Activated T-cell treated with anti-CD3 and anti-CD28 coated beads, Interleukin-2, amount 50 U/mL, for 24 hours (primary cell): ENCODE measurements at places on chromosomes 4 and X.

DNA sequence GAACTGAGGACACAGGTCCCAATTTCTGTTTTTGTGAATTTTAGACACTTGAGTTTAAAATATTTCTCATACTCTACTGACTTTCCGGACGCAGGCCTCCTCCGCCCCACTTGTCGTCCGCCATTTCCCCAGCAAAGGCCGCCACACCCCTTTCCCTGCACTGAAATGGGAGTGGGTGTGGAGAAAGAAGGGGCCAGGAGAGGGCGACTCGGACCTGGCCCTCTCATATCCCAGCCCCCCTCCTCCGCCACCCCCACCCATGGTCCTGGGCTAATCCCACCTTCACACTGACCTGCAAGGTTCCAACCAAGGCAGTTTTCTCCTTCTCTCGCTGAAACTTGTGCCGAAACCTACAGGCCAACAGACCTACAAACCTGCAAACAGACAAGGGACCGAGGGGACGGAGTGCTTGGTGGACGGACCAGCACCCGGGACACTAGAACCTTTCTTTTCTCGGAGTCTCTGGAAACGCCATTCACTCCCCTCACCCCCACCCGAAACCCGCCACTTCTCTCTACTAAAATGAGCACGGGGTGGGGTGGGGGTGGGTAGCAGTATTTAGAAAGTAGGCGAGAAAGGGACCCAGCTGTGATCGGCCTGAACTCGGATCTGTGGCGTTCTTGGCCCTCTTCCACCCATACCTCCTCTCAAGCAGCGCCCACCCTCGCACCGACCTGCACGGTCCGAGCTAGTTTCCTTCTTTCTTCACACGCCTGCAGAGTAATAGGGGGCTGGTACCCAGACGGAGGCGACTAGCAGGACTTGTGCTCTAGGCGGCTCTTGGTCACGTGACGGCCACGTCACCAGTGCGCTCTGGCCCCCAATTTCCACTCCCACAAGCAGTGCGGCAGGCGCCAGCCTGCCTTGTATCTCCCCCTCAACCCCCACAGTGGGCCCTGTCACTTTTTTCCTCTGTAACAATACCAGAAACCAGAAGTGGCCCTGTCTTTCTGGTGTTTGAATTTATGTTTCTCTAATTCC, at the start of gene ARMCX6:
ARMCX6 (minus strand) TSS at position 790 of the 981 bp plus-strand sequence. CDS start 1,380 bp downstream, outside the sequence.
- peak; percentile 77 for DNase-seq

DNA sequence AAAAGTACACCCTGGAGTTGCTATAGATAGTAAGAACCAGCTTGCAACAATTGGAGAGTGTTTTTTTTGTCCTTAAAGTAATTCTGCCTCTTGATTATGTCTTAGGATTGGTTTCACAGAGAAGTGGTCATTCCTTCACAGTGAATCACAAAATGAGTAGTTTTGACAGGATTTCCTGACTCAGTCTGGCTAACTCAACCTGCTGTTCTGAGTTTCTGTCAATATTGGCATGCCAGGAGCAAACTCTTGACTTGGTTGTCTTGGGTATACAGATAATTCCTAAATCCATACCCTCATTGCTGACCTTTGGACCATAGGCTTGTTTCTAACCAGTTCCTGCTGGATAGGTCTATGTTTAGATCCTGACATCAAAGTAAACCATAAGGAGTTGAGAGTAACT, 9.4 kb downstream of the FHIP1A start:
- no peak for DNase-seq

- no peak for DNase-seq
Observed at GRCh38 chr4:58261526-58261925, 1151.3 kb upstream of the IGFBP7 start.

DNA sequence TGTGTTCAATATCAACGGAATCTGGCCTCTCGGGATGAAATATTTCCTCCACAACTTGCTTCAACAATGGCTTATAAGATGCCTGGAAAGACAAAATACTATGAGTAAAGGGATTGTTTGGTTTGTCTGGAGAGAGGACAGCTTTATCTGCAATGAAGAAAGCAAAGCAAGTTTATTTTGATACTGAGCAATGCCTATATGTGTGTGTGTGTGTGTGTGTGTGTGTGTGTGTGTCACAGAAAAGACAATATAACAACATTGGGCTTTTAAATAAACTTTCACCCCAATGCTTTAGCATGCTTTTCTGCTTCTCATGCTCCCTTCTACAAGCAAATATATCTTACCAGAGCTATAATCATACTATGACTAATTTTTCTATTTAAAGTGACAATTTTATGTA, 45.4 kb downstream of the RASL11B start:
- DNase-seq, result no peak

DNA sequence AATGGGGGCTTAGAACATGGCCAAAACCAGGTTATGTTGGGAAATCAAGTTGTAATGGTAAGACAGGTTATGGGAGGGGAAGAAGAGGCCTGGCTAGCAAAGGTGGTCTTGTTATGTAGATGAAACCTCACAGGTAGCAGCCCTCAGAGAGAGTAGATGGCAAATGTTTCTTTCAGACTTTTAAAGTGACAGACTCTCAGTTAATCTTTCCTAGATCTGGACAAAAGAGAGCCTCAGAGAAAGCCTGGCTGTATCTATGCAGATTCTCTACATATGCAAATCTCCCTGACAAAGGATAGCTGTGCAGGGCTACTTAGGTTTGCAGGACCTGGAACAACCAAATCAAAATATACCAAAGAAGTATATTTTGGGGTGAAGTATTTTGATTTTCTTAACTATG, 284.1 kb upstream of the AMOT start:
- DNase-seq, result no peak

GRCh38 chrX:127124871-127125270, 305.3 kb downstream of the PRR32 start:
- DNase-seq, result no peak

DNA sequence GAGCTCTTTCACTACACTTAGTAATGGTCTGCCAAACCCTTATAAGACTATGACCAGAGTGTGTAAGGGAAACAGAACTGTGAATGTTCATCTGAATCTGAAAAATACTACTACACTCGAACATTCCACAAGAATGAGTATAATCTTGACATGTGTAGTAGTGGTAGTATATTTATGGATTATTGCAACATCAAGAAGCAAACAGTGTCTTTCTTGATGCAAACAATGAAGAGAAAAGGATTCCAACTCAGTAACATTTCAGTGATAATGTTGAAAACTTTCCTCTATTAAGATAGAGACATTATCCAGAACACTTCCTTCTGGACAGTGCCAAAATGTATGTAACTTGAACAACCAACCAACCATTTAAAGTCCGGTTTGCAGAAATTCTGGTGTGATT, 394.7 kb upstream of the CPEB2 start:
- no peak for DNase-seq

GRCh38 chr4:146435962-146436361, 85.8 kb downstream of the SLC10A7 start:
- no peak for DNase-seq

DNA sequence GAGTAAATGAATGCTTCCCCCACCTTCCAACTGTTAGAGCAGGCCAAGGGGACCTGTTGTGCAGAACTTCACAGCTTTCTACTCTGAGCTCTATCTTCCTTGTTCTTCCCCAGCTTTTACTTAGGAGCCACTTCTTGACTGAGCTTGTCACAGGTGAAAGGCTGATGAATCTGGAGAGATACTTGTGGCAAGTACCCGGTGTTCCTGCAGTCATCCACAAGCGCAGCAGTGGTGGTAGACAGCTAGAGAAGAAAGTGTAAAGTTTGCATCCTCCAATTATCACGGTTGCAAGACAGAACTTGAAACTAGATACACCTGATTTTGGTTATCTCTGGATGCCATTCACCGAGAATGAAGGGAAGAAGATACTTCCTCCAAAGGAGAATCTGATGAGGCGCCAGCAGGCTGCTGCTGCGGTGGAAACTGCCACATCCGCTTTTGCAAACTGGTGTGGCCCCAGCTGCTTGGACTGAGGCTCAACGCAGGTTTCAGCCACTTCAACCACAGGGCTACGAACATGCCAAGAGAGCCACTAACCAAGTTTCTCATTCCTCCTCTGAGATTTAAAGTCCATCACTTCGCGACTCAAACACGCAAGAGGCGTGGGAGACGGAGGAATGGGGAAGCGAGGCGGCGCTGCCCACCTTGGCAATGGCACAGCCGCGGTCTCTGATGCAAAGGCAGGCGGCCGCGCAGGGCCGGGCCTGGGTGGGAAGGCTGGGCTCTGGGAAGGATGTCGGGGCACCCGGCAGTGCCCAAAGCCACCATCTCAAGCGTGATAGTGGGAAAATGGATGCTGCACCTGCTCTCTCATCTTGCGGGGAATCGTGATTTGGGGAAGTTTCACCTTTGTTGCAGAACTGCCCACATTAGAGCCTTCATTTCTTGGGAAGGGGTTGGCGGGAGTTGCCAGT, 1.3 kb upstream of the FHIP1A start:
- peak; percentile 44 for DNase-seq

- no peak for DNase-seq
Observed at GRCh38 chr4:66275411-66276038, 605.2 kb upstream of the EPHA5 start.

GRCh38 chr4:148444296-148445070, 2.3 kb upstream of the NR3C2 start:
- peak; percentile 72 for DNase-seq

DNA sequence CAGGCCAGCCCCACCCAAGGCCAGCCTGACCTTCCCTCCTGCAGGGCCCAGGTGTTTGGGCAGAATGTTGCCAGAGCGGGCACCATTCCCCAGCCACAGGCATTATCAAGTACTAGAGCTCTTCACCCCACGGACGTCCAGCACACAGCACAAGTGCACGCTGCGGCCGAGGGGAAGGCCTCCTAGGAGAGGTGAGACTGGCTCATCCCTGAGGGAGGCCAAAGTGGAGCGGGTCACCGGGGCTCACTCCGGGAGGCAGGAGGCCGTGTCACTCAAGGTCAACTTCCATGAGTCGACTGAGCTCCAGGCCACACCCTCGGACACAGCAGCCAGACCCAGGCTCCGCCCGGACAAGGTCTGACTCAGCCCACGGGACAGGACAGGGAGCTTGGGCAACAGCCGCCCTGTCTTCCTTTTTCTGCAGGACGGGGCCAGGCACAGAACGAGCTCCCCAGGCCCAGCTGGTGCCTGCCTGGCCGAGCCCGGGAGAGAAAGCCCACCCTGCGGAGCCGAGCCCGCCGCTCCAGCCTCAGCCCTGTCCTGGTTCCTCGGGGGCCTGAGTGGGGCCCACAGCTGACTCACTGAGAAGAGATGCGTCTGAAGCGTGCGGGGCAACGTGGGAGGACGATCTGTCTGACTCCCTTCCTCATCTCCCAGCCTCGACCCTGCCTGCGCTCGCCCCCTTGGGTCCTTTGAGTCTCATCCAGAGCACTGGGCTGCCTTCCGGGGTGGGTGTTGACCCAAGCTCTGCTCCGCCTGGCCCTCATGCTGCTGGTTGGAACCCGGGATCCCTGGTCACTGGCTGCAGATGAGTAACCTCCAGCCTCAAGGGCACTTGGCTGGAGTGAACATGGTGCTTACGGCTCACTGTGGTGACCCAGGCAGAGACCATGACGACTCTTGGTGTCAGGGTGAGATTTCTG, 1.6 kb downstream of the SLC49A3 start:
- no peak for DNase-seq

DNA sequence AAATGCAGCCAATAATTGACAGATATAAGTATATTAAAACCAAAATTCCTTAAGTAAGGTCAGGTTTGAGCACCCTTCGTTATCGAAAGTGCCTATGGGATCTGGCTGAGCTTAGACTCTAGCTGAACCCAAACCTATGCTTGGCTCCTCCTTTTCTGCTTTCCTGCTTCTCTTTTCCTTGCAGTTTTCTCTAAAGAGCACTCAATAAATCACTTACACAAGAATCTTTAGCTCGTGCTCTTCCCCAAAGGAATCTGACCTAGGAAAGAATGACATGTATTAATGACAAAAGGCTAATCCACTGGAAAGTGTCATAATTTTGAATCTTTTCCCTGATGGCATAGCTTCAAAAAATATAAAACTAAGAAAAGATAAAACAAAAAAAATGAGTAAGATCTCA, 282.7 kb downstream of the DKK2 start:
- no peak for DNase-seq

GRCh38 chrX:2733286-2733685, 18.6 kb upstream of the XG start:
- DNase-seq, result no peak

GRCh38 chr4:48899950-48900349, 6.6 kb downstream of the OCIAD2 start:
- no peak for DNase-seq

GRCh38 chr4:2048831-2049230, 10.3 kb upstream of the NAT8L start:
- no peak for DNase-seq

GRCh38 chrX:75155447-75155826, 646 bp downstream of the ABCB7 start:
- DNase-seq, result no peak

DNA sequence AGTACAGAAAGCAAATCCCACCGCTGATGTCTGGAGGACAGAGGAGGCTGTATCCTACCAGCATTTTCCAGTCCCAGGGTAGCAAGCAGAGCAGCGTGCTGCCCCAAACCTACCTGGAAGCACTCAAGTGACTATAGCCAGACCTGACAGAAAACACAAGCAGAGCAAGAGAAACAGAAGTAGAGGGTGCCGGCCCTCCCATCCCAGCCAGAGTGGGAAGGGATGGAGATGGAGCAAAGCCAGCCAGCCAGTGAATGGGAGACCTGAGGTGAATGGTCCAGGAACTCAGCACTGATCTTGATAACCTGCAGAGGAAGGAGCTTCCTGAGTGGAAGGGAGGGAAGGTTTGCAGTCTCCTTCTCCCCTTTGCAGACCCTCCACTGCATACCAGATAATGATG, 185.2 kb downstream of the MAML3 start:
- DNase-seq, result no peak

DNA sequence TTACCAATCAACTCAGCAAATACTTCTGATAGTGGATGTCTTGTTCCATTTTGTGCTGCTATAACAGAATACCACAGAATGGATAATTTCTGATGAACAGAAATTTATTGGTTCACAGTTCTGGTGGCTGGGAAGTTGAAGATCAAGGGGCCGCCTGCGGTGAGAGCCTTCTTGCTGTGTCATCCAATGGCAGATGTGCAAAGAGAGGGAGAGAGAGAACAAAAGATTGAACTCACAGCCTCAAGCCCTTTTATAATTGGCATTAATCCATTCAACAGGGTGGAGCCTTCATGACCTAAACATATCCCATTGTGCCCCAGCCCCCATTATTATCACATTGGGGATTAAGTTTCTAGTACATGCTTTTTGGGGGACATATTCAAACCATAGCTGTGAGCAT, 86.1 kb downstream of the ADGRG4 start:
- no peak for DNase-seq

DNA sequence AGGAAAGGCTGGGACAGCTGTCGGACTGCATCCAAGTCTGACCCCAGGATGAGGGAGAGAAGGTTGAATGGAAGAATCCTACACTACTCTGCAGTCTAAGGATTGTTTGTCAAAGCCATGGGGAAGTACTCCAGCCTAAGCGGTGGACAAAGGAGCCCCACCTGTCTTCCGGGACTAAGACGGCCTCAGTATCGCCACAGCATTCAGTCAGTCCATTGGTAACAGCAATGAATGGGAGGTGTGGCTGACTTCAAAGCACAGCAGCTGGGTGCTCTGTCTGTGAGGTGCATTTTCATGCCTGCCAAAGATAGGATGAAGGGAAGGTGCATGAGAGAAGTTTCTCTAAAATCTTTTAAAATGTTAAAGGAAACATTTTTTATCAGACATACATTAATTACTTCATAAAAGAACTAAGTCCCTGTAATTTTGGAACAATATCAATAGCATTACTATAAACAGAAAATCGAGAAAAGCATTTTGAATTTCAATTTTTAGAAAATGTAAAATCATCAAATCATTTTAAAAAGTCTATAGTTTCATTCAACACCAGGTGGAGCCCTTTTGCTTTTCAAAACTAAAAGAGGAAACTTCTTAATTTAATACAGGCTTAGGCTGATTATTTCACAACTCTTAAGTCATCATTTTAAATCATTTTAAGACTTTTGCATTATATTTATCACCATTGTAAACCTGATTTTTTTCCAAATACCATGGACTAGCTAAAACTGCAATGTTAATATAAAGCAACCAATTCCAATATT, 27.6 kb upstream of the INTU start:
- no peak for DNase-seq
